Renal cortical epithelial cell (primary cell): ENCODE measurements at places on chromosomes 4 and X. TPM values are rescaled to one million over a fixed set of nuclear protein-coding genes. Genes with fewer than 3 reads are reported as not detected.

The MGARP gene
- total RNA-seq: 2.3 and 2.6 TPM in 2 replicates

The FGF13 gene
- 0.52 and 0.89 TPM in 2 replicates for total RNA-seq

GRCh38 chr4:145816091-145816490, 122.5 kb downstream of the ZNF827 start:
- DNase-seq: no peak

- DNase-seq: no peak
Measured at GRCh38 chr4:147899512-147899911, 167.6 kb downstream of the ARHGAP10 start.

GRCh38 chr4:20509315-20509714, 190.9 kb upstream of the PACRGL start:
- DNase-seq: no peak

- no peak for DNase-seq
Measured at GRCh38 chr4:95238554-95238953, 310.2 kb downstream of the UNC5C start.

- no peak for DNase-seq
Measured at GRCh38 chr4:178937130-178937529, 1494.9 kb upstream of the AGA start.

GRCh38 chr4:83832110-83832825, 296.4 kb downstream of the GPAT3 start:
- no peak for DNase-seq

GRCh38 chr4:5448221-5448620, 260.1 kb downstream of the EVC2 start:
- DNase-seq: no peak

DNA sequence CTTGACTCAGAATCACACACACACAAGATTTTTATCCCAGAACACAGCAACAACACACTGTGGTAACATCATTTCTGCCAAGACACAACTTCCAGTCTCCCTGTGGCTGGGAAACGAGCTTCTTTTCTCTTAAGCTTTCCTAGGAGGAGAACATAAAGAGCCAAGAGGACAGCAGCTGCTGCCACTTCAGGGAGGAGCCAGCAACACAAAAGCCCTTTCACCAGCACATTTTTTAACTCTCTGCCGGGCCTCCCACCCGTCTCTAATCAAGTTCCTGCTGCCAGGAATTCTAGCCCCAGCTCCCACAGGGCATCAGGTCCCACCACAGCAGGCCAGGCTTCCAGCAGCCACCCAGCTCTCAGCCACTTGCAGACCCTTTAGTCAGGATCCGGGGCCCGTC, 22.4 kb downstream of the FAT1 start:
- peak; percentile 51 for DNase-seq

DNA sequence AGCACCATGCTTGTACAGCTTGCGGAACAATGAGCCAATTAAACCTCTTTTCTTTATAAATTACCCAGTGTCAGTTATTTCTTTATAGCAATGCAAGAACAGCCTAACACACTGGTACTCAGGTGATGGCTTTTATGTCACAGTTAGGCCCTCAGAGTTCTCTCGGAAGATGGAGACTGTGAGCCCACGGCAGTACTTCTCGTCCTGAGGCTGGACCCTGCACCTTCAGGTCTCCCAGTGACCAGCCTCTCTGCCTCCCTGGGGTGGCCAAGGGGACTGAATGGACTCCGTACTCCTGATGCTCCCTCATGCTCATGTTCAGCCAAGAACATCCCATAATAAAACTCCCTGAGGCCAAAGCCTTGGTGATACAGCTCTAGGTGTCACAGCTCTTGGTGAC, 25.0 kb upstream of the PDLIM3 start:
- DNase-seq: no peak

GRCh38 chr4:25981749-25982148, 67.7 kb downstream of the SMIM20 start:
- peak; percentile 23 for DNase-seq

- peak; percentile 47 for DNase-seq
Measured at GRCh38 chrX:40108162-40108958, 10.6 kb upstream of the BCOR start.

- DNase-seq: no peak
Measured at GRCh38 chrX:100407784-100408712, 2.0 kb downstream of the PCDH19 start.

DNA sequence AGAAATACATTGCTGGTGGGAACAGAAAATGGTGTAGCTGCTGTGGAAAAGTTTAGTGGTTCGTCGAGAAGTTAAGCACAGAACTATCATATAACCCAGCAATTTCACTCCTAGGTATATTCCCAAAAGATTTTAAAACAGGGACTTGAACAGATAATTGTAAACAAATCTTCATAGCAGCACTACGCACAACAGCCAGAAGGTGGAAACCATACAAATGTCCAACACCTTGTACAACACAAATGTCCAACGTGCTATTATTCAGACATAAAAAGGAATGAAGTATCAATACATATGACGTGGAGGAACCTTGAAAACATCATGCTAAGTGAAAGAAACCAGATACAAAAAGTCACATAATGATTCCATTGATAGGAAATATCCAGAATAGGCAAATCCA, 37.9 kb downstream of the CUL4B start:
- DNase-seq: no peak
